ENCODE measurements at places on chromosomes 1 and 21. TPM values are rescaled to one million over a fixed set of nuclear protein-coding genes. Genes with fewer than 3 reads are reported as not detected.

The KCNH1 gene
- 1.9 TPM for total RNA-seq

The OLIG2 gene
- not detected for total RNA-seq

- DNase-seq = no peak
These were observed 16.3 kb downstream of the PDZK1 start for GRCh38 chr1:145690587-145691558.

DNA sequence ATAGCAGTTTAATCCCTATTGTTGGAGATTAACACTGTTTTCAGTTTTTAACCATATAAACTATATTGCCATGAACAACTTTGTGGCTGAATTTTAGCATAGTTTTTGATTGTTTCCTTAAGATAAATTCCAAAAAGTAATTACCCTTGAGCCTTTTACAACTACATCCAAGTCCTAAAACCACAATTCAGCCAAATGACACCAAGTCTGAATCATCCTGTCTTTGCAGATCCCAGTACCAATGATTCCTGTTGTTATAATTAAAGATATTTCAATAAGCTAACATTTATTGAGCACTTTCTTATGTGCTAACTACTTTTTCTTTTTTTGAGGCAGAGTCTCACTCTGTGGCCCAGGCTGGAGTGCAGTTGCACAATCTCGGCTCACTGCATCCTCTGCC, 35.6 kb downstream of the IL23R start:
- DNase-seq = no peak

Measured in Peyer's patch (tissue), 4 donors.